ENCODE measurements at places on chromosomes 3 and 15. TPM values are rescaled to one million over a fixed set of nuclear protein-coding genes. Genes with fewer than 3 reads are reported as not detected.

Gene CASR
- not detected for total RNA-seq

Gene TADA3
- 122 TPM for total RNA-seq

Gene GCNT3
- not detected for total RNA-seq

Gene CCR1
- not detected for total RNA-seq

Gene GCSAM
- total RNA-seq = 39.2 TPM

Gene NGLY1
- total RNA-seq = 78.8 TPM

Gene GOLGA6L7
- not detected for total RNA-seq

Gene LOXL1
- total RNA-seq = not detected

Gene MAP2K1
- 46.6 TPM for total RNA-seq

Gene FILIP1L
- 0.37 TPM for total RNA-seq

Gene SPTSSB
- total RNA-seq = not detected
